ENCODE measurements at places on chromosomes 6 and 20.
A peak's percentile ranks its signal among the peaks of the same experiment; 100 is the strongest.

- no peak for DNase-seq
Observed at GRCh38 chr6:46010771-46011170, 4.9 kb downstream of the CLIC5 start.

DNA sequence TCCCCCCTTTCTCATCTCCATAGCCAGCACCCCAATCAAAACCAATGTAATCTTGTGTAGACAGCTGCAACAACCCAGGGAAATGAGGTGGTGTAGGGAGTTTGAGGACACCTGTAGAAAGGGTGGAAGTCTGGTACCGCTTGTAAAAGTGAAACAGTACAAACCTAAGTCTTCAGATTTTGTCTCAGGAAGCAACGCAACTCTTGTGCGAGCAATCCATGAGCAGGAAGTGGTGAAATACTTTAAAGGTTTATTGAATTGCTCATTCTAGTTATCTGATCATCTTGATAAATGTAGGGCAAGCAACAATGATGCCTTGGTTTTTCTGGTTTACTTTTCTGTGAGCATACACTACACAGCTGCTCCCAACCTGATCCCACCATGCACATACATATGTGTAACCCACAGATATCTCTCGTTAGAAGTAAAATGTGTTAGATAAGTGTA, 71.1 kb upstream of the THEMIS start:
- no peak for DNase-seq

GRCh38 chr6:116572162-116572561, 858 bp downstream of the RWDD1 start:
- DNase-seq, result peak; percentile 69

DNA sequence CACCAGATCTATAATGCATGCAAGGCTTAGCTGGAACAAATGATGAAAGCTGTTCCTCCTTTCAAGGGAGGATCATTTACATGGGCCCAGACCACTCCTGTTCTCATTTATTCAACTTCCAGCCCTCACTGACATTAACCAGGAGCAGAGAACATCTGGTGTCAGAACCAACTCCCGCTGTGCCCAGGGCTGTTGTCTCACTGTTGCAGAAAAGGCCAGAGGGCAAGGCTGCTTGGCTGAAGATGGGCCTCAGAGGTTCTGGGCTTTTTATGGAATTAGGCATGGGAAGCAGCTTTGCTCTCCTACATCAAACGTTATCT, 164.2 kb downstream of the GMPR start:
- DNase-seq, result no peak

DNA sequence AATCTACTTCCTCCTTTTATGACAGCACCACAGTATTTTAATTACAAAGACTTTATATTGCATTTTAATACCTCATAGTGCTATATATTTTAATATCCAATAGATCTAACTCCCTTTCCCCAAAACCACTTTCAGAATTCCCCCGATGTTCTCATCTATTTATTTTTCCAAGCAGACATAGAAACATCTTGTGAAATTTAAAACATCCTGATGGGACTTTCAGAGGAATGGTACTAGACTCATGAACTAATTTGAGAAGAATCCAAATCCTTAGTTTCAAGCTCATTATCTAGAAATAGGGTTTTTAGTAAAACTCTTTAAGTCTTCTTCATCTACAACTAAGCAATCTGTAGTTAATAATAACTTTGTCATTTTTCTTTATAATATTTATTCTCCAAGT, 97.0 kb downstream of the TRERF1 start:
- no peak for DNase-seq

- no peak for DNase-seq
Observed at GRCh38 chr6:112308476-112308875, 38.7 kb upstream of the RFPL4B start.

- no peak for DNase-seq
Observed at GRCh38 chr6:107062691-107063090, 34.7 kb downstream of the MTRES1 start.

DNA sequence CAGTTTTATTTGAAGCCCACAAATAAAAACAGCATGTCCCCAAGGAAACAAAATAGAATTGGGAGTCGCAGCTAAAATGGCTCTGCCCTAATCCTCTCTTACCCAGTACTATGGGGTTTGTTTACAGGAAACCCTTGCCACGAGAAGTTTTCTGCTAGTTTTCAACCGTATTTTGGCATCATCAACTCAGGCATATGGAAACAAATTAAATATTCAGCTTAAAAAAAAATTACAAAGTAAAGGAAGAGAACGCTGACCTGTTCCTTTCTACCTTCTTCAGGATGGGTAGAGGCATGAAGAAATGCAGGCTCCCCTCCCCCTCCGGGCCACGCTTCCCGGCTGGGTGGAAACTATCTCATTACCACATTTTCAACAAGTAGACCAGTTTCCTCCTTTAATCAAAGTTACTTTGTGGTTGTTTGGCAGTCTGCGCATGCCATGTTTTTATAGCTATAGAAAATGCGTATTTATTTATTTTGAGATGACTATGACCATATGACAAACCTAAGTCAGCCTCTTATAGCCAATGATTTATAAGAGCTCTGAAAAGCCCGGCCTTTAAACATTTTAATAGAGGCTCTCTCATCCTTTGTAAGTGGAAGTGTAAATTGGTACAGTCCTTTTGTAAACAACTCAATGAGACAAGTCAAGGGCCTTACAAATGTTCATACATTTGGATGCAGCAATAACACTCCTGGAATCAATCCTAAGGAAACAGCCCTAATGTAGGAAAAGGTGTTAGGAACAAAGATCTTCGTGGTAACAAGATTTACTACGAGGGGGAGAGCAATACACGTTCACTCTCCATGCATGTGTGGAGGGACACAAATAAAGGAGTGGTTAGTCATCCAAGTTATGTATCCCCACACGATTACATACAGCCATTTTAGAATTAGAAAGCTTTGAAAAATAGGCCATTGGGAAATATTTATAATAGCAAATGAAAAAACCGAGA, 16.1 kb upstream of the ZNF217 start:
- peak; percentile 28 for DNase-seq

GRCh38 chr20:8803065-8803464, 265.8 kb upstream of the PLCB4 start:
- no peak for DNase-seq

DNA sequence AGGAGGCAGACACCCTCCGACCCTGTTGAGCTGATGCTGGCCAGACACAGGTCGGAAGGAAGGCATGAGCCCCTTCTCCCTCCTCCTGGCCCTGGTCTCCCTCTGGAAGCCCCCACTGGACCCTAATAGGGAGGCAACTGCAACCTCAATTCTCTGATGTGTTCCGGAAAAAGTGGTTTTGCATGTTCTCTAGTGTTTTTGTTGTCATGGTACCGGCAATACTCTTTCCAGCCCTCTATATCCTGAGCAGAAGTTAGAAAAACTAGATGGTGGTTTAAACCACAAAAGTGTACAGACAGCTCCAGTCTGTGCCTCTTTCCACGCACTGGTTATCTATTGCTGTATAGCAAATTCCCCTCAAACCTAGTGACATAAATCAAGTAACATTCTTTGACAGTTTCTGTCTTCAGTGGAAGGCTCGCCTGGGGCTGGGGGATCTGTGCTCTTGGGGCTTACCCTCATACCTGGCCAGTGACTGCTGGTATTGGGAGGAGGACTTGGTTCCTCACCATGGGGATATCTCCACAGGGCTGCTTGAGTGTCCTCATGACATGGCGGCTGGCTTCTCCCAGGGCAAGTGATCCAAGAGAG, 37.0 kb downstream of the SYTL3 start:
- no peak for DNase-seq

DNA sequence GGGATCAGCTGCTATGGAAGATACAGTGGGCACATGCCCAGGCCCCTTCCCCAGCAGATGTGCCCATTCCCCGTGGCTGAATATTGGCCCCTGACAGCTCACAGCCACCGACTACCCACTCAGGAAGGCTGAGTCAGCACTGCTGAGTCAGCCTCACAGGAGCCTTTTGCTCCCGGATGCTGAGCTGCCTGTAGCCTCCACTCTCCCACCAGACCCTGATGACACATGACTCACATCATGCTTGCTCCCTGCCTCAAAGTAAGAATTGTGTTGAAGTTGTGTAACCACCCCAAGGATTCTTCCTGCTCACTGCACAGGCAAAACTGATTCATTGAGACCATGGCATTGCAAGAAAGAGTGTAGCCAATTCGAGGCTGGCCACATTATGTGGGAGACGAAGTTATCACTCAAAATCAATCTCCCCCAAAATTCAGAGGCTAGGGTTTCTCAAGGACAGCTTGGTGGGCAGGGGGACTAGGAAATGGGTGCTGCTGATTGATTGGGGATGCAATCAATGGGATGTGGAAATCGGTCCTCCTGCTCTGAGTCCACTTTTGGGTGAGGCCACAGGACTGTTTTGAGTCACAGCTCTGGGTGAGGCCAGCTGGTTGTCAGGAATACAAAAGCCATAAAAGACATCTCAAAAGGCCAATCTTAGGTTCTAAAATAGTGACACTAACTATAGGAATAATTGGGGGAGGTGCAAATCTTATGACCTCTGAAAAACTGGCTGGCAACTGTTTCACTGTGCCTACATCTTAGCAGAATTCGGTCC, 556.6 kb upstream of the CDH4 start:
- peak; percentile 53 for DNase-seq

DNA sequence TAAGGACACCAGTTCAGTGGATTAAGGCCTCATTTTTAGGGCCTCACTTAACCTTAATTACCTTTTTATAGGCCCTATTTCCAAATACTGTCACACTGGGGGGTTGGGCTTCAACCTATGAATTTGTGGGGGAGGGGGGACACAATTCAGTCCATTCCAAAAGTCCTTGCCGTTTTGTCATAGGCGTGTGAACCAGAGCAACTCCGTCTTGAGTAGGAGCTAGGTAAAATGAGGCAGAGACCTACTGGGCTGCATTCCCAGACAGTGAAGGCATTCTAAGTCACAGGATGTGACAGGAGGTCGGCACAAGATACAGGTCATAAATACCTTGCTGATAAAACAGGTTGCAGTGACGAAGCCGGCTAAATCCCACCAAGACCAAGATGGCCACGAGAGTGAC, 113.5 kb upstream of the SNX9 start:
- no peak for DNase-seq
